Tibial nerve (tissue), 4 donors: ENCODE measurements at places on chromosomes 7 and 10. TPM values are rescaled to one million over a fixed set of nuclear protein-coding genes. Genes with fewer than 3 reads are reported as not detected.
A peak's percentile ranks its signal among the peaks of the same experiment; 100 is the strongest.

The ASB10 gene
- total RNA-seq: not detected

- no peaks in the 10 kb centered on the region for H3K27me3 ChIP-seq
- no peak overlapping the region for H3K27ac ChIP-seq
- no peaks in the 10 kb centered on the region for H3K4me1 ChIP-seq
- DNase-seq: no peak
- H3K4me3 ChIP-seq: no peak overlapping the region
These were observed 62.2 kb downstream of the ST7 start for GRCh38 chr7:117015258-117016184.

DNA sequence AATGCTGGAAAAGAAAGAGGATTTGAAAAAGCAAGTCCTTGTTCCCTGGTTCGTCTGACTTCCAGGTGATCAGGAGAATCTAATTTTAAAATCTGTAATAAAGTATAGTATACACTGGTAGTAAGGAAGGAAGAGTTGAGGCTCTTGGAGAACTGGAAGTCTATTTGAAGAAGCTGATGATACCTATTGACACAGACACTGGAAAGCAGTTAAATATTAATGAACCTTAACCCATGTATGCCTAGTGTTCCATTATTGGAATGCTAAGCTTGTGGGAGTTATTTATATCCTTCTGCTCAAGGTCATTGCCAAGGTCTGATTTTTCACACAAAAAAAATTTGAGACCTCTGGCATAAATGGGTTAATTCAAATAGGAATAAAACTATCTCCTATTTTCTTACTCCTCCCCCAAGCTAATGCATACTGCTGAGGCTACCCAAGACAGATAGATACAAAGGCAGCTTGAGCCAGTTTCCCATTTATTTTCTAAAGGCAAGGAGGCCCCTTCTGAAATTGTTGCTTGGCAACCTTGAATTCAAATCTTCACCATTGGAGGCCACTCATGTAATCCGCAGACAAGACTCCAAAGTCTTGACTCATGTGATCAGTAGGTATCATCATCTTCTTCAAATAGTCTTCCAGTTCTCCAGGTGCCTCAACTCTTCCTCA lies 110.2 kb downstream of the FZD1 start:
- no peak overlapping the region for H3K4me3 ChIP-seq
- H3K4me1 ChIP-seq: no peaks in the 10 kb centered on the region
- no peak overlapping the region for H3K27ac ChIP-seq
- DNase-seq: no peak
- no peaks in the 10 kb centered on the region for H3K36me3 ChIP-seq

DNA sequence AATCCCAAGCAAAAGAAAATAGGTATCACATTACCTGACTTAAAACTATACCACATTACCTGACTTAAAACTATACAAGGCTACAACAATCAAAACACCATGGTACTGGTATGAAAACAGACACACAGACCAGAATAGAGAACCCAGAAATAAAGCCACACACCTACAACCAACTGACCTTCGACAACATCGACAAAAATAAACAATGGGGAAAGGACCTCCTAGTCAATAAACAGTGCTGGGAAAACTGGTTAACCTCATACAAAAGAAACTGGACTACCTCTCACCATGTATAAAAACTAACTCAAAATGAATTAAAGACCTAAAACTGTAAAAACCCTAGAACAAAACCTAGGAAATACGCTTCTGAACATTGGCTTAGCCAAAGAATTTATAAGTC lies 22.5 kb downstream of the SNX13 start:
- no peak overlapping the region for H3K4me3 ChIP-seq
- H3K27ac ChIP-seq: no peak overlapping the region
- H3K27me3 ChIP-seq: no peaks in the 10 kb centered on the region

The DNAJC12 gene
- total RNA-seq: 2.0 TPM

GRCh38 chr10:10777723-10778122 lies 239.9 kb upstream of the CELF2 start:
- no peak overlapping the region for H3K27ac ChIP-seq
- H3K4me1 ChIP-seq: no peaks in the 10 kb centered on the region
- no peak for DNase-seq
- H3K4me3 ChIP-seq: no peak overlapping the region
- no peaks in the 10 kb centered on the region for H3K36me3 ChIP-seq

- no peaks in the 10 kb centered on the region for H3K27me3 ChIP-seq
- H3K36me3 ChIP-seq: no peaks in the 10 kb centered on the region
- H3K27ac ChIP-seq: no peak overlapping the region
- no peak overlapping the region for H3K4me3 ChIP-seq
- no peak for DNase-seq
These were observed 24.5 kb upstream of the SVIL start for GRCh38 chr10:29658984-29659965.

GRCh38 chr7:155847821-155848435 lies 35.7 kb upstream of the SHH start:
- H3K36me3 ChIP-seq: no peaks in the 10 kb centered on the region
- no peaks in the 10 kb centered on the region for H3K4me1 ChIP-seq
- no peaks in the 10 kb centered on the region for H3K27me3 ChIP-seq
- no peak overlapping the region for H3K4me3 ChIP-seq
- H3K27ac ChIP-seq: no peak overlapping the region
- no peak for DNase-seq

DNA sequence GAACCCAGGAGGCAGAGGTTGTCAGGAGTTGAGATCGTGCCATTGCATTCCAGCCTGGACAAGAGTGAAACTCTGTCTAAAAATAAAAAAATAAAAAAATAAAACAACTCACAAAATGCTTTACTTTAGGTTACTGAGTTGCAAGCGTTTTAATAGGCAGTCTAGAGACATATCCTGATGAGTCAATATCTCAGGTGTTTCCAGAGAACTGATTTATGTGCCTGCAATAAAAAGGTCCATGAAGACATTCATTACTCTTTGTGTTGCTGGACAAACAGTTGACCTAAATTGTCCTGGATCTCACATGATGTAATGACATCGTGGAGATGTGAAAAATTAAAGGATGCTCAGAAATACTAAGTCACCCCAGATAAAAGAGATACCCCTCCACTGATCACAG lies 31.5 kb downstream of the CDNF start:
- no peaks in the 10 kb centered on the region for H3K36me3 ChIP-seq
- H3K27ac ChIP-seq: no peak overlapping the region
- H3K4me3 ChIP-seq: no peak overlapping the region
- no peaks in the 10 kb centered on the region for H3K27me3 ChIP-seq
- DNase-seq: no peak

DNA sequence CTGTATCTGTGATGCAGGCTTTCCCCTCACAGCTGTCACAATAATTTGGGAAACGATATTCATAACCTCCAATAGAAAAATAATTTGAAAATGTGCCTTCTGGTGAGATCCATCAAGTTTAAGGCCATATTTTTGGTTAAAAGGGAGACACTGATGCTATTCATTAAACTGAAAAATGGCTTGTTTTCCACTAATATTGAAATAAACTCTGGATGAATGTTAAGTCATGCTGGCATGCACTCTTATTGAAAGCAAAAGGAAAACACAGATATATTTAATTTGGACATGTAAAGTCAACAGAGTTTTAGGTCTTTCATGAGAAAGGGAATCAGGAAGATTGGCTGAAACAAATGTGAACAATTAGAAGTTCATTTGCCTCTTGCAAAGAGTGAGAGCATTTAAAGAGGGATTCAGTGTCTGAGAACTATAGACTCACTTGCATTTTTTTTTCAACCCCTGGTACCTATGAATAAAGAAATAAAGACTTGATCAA lies 879.2 kb downstream of the LRMDA start:
- peaks cover 39% of the 10 kb centered on the region for H3K4me1 ChIP-seq
- DNase-seq: no peak
- H3K4me3 ChIP-seq: no peak overlapping the region
- no peaks in the 10 kb centered on the region for H3K27me3 ChIP-seq

The AGR2 gene
- not detected for total RNA-seq

DNA sequence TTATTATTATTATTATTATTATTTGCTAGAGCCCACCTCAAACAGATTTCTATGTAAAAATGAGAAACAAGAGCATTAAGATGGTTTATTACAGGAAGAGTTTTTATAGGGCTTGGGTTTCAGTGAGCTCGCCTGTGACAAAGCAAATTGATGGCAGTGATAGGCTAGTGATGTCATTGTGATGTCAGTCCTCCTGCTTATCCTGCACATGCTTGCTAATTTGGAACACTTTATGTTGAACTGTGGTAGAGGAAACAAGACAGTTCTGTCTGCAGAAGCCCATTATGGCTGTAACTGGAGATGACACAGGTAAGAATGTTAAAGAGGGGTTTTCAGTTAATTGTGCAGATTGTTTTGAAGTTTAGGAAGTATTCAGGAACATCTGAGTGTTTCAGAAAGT lies 68.3 kb downstream of the CREM start:
- no peaks in the 10 kb centered on the region for H3K27me3 ChIP-seq
- H3K27ac ChIP-seq: peak overlapping the region; percentile 93

The CTAGE4 gene
- not detected for total RNA-seq
